ENCODE measurements at places on chromosomes 16 and 17.

GRCh38 chr17:42535155-42536047 is 640 bp upstream of the NAGLU start:
- DNase-seq: no peak

DNA sequence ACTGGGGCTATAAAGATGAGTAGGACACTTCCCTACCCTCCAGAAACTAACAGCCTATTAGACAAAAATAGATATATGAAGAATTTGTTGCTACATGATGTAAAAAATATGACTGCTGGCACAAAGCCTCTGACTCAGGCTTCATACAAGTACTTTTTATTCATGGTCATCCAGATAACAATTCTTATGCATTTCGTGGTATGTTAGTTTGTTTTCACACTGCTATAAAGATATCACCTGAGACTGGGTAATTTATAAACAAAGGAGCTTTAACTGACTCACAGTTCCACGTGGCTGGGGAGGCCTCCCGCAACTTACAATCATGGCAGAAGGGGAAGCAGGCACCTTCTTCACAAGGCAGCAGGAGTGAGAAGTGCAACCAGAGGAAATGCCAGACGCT is 112.5 kb upstream of the HLF start:
- DNase-seq: no peak

DNA sequence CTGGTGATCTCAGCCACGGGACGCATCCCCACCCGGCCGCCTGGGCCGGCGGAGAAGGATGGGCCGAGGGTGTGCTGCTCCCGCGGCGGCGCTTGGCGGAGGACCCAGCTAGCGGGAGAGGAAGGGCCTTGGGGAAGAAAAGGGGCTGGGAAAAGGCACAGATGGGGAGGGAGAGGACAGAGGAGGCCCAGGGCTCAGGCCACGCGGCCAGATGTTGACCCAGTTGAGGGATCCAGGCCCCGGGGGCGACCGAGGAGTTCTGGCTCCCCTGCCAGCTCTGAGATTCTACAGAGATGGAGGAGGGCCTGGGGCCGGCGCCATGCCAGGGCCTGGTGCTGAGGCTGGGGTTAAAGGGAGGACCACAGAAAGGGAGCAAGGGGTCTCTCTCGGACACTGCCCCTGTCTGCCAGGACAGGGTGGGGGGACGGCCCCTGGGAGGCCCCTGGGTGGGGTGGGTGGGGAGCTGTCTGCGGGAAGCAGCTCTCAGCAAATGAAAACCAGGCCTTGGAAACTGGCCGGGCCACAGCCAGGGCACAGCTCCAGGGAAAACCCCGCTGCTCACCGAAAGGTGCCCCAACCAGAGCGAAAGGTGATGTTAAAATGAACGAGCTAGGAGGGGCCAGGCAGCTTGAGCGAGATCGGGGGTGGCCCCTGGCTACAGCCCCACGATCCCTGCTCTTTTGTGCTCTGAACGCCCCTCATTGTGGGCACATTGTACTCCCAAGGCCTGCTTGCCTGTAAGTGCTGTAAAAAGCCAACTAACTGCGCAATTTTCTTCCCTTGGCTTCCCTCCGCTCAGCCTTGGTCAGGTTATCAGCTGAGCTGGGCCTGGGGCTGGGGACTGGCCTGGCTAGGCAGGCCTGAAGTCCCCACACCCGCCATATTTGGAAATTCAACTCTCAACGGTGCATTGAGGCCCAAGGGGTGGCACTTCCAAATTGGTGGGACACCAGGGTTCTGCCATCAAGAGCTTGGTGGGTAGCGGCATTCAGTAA is 191.4 kb downstream of the ZNF423 start:
- DNase-seq: no peak

DNA sequence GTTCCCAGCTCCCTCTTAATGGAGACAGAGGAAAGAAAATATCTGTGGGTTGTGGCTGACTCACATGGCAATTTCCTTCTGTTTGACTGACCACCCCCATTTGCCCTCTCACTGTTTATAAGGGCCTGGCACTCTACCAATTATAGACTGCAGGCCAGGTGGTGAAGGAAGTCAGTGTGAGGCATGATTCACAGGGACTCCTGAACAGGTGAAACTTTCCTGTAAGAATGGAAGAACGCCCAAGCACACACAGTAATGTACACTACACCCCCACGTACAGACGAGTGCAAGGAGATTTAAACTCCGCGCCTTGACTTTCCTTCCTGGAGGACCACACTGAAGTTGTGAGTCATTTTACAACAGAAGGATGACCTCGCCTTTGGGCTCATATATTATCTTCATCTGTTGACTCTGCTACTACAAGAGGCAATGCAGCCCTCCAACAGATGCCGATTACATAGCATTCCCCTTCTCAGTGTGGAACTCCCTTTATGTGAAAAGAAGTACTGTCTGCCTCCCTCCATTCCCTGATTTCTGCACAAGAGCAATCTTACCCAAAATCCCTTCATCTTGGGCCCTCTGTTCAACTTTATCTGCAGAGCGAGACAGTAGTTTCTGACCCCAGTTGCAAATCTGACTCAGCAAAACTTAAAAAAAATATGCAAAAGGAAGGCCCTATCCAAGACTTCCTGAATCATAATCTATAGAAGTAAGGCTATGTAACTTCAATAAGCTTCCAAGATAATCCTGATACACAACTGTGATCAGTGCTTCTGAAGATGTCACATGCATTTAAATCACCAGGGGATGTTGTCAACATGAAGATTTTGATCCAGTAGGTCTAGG is 163.6 kb downstream of the SHISA6 start:
- DNase-seq: no peak

DNA sequence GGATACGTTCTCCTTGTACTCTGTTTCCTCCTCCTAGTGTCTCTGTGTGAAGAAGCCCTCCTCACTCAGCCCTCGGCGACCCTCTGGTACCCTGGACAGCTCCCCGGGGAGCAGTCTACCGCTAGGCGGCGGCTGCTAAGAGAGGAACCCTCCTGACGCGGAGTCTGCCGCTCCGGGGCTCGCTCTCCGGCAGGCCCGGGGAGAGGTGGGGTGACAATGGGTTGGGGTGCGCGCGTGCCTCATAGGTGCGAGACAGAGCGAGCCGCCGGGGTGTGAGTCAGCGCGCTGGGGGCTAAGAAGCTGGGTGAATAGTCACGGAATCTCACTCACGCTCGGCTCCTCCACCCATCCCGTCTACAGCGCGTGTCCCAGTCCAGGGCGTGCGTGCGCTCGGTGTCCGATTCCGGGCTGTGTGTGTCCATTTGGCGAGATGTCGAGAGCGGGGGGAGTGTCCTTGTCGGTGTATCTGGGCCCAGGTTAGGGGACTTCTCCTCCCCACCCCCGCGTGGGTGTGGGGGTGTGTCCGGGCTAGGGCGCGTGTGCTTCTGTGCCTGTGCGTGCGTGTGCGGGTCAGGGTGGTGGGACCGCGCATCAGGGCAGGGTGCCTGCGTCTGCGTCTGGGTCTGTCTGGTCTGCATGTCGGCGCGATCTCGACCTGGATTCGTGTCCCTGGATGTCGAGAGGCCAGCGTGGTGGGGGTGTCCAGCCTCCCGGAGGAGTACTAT is 577 bp upstream of the HS3ST2 start:
- DNase-seq: no peak

GRCh38 chr16:56057151-56057550 is 134.1 kb upstream of the GNAO1 start:
- DNase-seq: no peak

DNA sequence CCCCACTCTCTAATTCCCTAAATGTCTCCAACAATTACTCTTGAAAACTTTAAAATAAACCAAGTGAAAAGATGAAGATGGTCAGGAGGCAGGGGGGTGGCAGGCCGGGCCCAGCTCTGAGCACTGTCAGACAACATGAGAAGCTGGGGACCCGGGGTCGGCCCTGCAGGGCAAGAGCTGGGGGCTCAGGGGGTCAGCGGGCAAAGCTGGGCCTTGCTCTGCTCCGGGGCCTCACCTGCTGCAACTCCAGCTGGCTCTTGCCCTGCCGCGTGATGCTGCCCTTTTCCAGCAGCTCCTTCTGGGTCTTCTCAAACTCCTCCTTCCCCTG is 14.8 kb downstream of the CTRB1 start:
- no peak for DNase-seq

GRCh38 chr17:36602030-36602748 is 806 bp downstream of the MRM1 start:
- no peak for DNase-seq

DNA sequence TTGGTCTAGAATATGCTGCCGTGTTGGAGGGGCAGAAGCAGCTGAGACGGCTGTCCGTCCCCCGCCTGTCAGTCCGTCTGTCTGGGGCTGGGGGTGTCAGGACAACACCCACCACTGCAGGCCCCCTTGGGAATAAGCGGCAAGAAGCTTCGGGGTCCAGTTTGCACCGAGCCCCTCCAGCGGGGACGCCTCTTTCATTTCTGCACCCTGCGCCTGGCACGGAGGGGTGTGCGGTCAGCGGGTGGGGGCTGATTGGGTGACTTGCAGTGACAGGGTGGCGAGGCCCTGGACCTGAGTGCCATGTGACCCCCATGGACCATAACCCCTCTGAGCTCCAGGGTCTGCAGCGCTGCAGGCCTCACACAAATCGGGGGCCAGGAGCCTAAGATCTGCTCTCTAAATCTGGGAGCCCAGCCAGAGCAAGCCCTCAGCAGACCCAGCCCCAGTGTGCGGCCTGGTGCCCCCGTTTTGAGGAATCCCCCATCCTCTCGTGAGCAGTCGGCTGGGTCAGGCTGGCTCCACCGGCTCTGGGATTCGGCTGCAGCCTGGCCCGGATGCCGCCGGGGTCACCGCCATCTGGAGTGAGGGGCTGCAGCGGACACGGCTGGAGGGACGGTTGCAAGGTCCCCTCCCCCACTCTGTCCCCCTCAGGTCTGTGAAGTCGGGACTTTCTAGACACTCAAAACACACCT is 8.3 kb downstream of the CBFA2T3 start:
- DNase-seq: no peak

- DNase-seq: no peak
Observed at GRCh38 chr16:47731252-47731651, 270.1 kb downstream of the PHKB start.

GRCh38 chr16:54942353-54942943 is 11.8 kb downstream of the IRX5 start:
- DNase-seq: no peak

DNA sequence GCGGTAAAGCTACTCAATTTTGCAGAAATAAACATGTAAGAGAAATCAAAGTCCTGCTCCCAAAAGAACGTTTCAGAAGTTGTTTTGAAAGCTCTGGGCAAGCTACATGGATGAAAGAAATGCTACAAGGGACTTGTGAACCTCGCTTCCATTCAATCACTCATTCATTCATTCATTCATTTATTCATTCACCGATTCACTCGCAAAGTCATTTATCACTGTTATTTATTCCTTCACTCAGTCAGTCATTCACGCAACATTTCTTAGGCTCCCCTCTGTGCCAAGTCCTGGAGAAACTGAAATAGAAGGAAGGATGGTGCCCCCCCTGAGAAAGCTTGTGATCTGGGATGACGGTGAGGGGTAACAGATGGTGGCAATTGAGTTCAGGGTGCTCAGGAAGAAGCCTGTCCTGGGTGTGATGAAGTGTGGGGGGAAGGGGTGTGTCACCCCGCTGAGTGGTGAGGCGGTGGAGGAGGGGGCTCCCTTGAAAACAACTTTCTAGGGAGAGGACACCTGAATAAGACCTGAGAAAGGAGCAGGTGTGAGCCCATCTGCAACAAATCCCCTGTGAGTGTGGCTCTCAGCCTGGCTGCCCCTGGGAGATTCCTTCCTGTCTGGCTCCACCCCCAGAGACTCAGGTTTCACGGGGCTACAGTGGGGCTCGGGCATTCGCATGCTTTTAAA is 36.3 kb upstream of the PRSS54 start:
- DNase-seq: no peak

- DNase-seq: no peak
Observed at GRCh38 chr16:82085011-82085779, 50.1 kb downstream of the HSD17B2 start.

GRCh38 chr16:1019231-1020090 is 37.9 kb downstream of the SOX8 start:
- no peak for DNase-seq

- no peak for DNase-seq
Observed at GRCh38 chr16:61665512-61665911, 370.7 kb downstream of the CDH8 start.

GRCh38 chr17:72924196-72924595 is 168.3 kb downstream of the SLC39A11 start:
- no peak for DNase-seq

DNA sequence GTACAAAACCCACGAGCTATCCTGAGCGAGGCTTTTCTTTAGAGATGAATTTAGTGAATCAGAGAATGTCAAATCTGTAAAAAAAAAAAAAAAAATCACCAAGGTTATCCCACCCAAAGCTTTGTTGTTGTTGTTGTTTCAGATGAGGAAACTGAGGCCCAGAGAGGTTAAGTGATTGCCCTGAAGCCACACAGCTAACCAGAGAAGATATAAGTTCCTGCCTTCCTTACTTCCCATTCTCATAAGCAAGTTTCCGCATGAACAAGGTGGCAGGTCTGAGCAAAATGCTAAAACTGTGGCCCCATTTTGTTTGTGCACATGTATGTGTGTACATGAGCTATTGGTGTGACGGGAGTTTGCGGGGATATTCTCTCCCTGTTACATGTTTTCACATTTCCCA is 352.1 kb upstream of the ZFHX3 start:
- DNase-seq: no peak

DNA sequence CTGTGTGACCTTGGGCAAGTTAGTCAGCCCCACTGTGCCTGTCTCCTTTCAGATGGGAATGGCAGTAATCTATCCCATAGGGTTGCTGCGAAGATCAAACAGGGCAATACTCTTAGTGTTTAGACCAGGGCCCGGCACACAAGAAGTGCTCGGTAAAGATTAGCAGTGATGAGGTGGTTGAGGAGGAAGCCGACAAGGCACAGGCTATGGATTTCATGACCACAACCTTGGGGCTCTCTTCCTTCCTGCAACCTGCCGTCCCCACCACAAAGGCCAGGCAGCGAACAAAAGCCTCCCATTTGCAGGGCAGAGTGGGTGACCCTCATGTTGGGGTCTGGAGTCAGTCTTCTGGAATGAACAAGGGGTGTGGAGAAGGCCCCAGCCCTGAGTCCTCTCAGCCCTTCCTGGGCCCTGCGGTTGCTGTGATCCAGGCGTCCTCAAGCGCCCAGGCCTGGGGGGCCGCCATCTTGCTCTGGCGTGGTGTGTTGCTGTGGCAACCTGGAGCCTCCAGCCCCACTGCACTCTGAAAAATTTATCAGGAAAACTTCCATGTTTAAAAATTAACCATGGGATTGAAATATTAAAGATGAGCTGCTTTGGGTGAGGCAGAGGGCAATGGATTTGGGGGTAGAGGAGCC is 9.8 kb downstream of the ADAM11 start:
- no peak for DNase-seq

GRCh38 chr17:75338335-75338734 is 49.1 kb upstream of the SLC25A19 start:
- no peak for DNase-seq

DNA sequence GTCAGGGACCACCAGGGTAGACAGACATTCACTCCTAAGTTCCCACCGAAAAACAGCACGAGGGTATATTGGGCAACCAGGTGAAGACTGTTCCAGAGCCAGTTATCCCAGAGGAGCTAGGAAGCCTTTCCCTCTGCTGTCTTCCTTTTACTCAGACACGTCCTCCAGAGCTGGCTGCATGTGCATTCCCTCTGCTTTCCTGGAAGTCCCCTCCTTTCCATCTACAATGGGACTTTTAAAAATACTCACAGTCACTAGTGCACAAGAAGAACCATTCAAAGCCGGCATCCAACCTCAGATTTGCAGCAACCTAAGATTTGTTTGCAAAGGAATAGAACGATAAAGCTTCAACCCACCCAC is 32.5 kb upstream of the CRISPLD2 start:
- no peak for DNase-seq

GRCh38 chr17:18069101-18069500 is 18.6 kb upstream of the DRG2 start:
- no peak for DNase-seq

Measured in forelimb muscle (tissue), 1 donor.